ENCODE measurements at places on chromosomes 4 and X.

DNA sequence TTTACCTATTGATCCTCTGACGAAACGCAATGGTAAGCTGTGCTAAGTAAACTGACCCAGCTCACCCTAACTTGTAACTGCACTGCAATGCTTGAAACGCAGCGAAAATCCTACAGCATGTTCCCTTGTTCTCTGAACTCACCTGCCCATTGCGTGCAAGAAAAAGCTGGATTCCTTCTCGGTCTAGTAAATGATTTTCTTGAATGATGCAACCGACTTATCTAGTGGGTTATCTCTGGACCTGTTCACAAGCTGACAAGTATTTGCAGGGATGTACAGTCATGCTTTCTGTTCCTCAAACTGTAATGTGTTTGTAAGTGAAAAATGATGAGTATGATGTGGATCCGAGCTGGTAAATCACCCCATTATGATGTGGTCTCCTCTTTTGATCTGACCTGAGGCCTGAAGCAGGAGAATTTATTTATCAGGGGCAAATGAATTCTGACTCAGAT lies 140.1 kb downstream of the BTC start:
- H3K4me3 ChIP-seq: no peak overlapping the region
- H3K36me3 ChIP-seq: no peaks in the 10 kb centered on the region
- peaks cover 16% of the 10 kb centered on the region for H3K4me1 ChIP-seq
- H3K27me3 ChIP-seq: no peaks in the 10 kb centered on the region
- H3K27ac ChIP-seq: peak overlapping the region; percentile 84

GRCh38 chr4:133150486-133151340 lies 1.6 kb downstream of the PCDH10 start:
- H3K27me3 ChIP-seq: peaks cover 80% of the 10 kb centered on the region
- no peaks in the 10 kb centered on the region for H3K36me3 ChIP-seq
- DNase-seq: no peak
- peak overlapping the region; percentile 70 for H3K4me3 ChIP-seq
- H3K27ac ChIP-seq: no peak overlapping the region

DNA sequence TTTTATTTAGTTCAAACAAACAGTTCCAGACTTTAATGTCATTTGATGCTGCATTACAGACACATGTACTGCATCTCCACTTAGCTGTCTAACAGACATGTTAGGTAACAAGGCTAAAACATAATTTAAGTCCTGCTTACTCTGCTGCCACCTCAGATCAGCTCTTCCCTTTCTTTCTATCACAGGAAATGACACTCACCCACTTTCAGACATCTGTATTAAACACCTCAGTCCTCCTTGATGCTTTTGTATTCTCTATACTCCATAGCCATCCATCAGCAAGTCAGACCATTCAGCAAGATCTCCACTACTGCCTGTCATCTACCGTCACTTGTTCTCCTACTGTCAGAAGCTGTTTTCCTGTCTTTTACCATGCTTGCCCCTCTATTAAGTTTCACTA lies 405.4 kb downstream of the IL15 start:
- H3K4me3 ChIP-seq: no peak overlapping the region
- no peaks in the 10 kb centered on the region for H3K27me3 ChIP-seq
- no peaks in the 10 kb centered on the region for H3K36me3 ChIP-seq
- H3K27ac ChIP-seq: no peak overlapping the region
- DNase-seq: no peak

DNA sequence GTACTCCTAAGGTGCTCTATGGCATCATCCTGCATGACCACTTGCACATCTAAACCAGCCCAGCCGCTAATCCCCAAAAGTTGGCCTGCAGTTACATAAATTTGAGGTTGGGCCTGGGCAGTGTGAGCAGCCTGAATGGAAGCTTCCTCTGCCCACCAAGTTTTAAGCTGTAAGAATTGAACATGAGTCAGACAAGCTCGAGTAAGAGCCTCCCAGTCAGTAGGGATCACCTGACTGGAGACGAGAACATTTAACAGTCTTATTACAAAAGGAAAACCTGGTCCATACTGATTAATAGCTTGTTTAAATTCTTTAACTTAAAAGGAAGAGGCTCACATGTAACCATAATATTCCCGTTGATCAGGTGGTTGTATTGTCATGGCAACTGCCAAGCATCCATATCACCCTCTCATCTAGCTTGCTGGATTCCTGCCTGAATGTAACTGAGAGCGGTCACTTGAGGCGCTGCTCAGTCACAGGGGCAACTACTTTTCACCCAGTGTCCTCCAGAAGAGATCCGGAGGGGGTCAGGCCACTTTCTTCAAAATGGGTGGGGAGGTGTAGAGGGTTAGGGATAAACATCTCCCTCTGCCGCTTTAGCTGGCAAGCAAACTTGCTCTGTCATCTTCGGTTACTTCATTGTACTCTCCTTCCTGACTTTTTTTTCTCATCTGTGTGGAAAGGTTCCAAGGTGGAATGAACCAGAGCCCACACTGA lies 56.6 kb upstream of the WDR1 start:
- H3K4me3 ChIP-seq: no peak overlapping the region
- H3K27ac ChIP-seq: peak overlapping the region; percentile 90
- no peaks in the 10 kb centered on the region for H3K27me3 ChIP-seq
- H3K36me3 ChIP-seq: no peaks in the 10 kb centered on the region

DNA sequence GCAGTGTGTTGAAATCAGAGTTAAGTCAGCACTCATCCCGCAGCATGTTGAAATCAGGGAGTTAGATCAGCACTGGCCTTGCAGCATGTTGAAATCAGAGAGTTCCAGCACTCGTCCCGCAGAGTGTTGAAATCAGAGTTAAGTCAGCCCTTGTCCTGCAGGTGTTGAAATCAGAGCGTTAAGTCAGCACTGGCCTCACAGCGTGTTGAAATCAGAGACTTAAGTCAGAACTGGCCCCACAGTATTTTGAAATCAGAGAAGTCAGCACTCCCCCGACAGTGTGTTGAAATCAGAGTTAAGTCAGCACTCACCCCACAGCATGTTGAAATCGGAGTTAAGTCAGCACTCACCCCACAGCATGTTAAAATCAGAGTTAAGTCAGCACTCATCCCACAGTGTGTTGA lies 10.9 kb upstream of the UVSSA start:
- H3K36me3 ChIP-seq: peaks cover 42% of the 10 kb centered on the region
- DNase-seq: no peak
- H3K27ac ChIP-seq: peak overlapping the region; percentile 40
- no peaks in the 10 kb centered on the region for H3K4me1 ChIP-seq

DNA sequence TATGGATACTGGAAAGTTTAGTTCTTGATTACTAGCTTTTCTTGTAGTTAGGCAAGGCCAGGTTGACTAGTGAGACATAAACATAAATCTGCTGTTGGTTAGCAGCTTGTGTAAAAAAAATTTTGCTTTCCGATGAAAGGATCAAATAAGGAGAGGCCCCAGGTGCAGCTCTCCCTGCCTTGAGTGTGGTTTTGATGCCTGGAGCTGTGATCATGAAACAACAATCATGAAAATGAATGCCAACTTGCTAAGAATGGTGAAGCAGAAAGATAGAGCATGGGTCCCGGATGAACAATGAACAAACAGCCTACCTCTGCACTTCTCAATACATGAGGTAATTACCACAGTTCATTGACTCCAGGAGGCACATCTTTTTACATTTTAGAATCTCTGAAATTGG lies 14.4 kb upstream of the SYP start:
- H3K4me1 ChIP-seq: no peaks in the 10 kb centered on the region
- DNase-seq: no peak
- H3K4me3 ChIP-seq: no peak overlapping the region
- H3K27ac ChIP-seq: no peak overlapping the region
- no peaks in the 10 kb centered on the region for H3K36me3 ChIP-seq

DNA sequence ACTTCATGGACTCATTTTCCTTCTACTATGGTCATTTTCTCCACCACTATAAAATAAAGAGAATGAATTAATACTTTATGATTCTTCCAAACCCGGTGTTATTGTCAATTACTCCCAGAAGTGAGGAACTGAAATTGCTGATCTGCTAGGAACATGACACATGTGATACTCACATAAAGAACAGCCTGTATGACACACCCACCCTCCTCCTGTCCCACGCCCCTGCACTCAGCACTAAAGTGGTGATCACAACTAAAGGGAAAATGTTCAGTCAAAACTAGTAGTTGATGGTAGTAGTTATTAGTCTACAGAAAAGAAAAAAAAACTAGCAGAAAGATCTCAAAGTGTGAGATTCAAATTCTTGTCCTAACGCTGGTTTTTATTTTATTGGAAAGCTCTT lies 1508.3 kb downstream of the RAPGEF2 start:
- no peak overlapping the region for H3K4me3 ChIP-seq
- no peak for DNase-seq
- no peak overlapping the region for H3K27ac ChIP-seq
- H3K36me3 ChIP-seq: no peaks in the 10 kb centered on the region

DNA sequence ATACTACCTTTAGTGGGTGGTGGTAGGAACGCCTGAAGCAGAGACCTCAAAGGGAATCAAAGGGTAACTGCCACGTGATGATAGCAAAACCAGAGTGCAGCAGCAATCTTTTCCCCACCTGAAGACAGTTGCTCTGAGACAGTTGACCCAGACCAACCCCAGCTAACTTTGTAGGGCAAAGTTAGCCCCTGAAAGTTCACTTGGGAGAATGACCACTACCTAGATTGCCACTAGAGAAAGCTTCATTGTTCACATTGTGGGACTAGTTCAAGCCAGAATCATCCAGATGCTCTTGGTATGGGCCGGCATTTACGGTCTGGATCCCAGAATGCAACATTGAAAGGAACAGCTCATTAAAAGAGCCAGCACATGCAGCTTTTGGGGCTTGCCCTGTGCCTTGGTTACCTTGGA lies 4.1 kb downstream of the SEPTIN6 start:
- no peak overlapping the region for H3K4me3 ChIP-seq
- no peak for DNase-seq
- no peaks in the 10 kb centered on the region for H3K36me3 ChIP-seq
- peaks cover 1% of the 10 kb centered on the region for H3K27me3 ChIP-seq
- H3K27ac ChIP-seq: no peak overlapping the region
- peaks cover 9% of the 10 kb centered on the region for H3K4me1 ChIP-seq

- peaks cover 19% of the 10 kb centered on the region for H3K27me3 ChIP-seq
- H3K36me3 ChIP-seq: no peaks in the 10 kb centered on the region
- no peak overlapping the region for H3K4me3 ChIP-seq
- H3K27ac ChIP-seq: no peak overlapping the region
Measured at GRCh38 chr4:6444582-6444981, 27.8 kb downstream of the PPP2R2C start.

- H3K27me3 ChIP-seq: no peaks in the 10 kb centered on the region
- no peak overlapping the region for H3K27ac ChIP-seq
- H3K36me3 ChIP-seq: no peaks in the 10 kb centered on the region
- DNase-seq: no peak
Measured at GRCh38 chr4:137212601-137213000, 319.7 kb downstream of the PCDH18 start.

- H3K4me3 ChIP-seq: no peak overlapping the region
- no peak for DNase-seq
- H3K36me3 ChIP-seq: no peaks in the 10 kb centered on the region
Measured at GRCh38 chr4:149605601-149606378, 209.9 kb downstream of the IQCM start.

DNA sequence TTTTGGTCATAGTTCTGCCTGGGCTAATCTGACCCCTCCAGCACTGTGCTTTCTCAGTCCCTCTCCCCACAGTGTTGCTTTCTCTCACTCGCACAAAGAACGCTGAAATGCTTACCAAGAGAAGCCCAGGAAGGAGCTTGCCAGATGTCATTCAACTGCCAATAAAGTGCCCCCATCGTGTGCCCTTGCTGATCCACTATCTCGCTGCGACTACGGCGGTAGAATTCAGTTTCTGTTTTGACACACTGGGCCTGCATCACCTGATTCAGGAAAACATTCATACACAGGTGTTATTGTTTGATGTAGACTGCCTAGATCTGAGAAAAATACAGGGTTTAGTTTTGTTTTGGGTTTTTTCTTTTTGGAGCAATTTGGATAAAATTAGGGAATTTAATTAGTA lies 121.2 kb downstream of the MANBA start:
- H3K27ac ChIP-seq: no peak overlapping the region
- H3K36me3 ChIP-seq: peaks cover 23% of the 10 kb centered on the region
- peaks cover 6% of the 10 kb centered on the region for H3K4me1 ChIP-seq
- no peaks in the 10 kb centered on the region for H3K27me3 ChIP-seq
- DNase-seq: no peak

DNA sequence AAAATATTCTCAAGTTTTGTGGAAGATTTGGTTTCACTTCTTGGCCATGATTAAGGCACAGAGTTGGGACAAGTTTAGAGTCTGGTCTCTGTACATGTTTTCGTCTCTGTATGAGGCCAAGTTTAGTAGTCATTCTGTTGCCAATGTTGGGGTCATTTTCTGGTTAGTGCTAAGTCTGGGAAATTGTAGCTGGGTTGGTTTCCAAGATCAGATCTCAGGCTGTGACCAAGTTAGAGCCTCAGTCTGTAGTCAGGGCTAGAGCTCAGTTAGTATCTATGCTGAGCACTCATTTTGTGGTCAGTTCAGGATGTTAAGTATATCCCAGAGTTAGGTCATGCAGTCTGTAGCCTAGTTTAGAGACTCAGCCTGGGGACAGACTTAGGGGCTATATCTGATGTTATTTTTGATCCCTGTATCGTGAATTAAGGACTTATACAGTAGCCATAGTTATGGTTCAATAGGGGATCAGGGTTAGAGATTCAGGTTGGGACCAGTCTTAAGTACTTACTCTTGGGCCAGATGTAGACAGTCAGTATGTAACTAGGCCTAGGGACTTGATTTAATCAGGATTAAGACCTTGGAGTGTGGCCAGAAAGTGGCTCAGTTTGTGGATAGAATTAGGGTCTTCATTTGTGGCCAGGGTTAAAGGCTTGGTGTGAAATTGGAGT lies 6.6 kb upstream of the ENOX2 start:
- no peaks in the 10 kb centered on the region for H3K36me3 ChIP-seq
- peaks cover 12% of the 10 kb centered on the region for H3K27me3 ChIP-seq
- H3K4me3 ChIP-seq: no peak overlapping the region
